Mucosa of descending colon (tissue), 3 donors: ENCODE measurements at places on chromosomes 11 and 22. TPM values are rescaled to one million over a fixed set of nuclear protein-coding genes. Genes with fewer than 3 reads are reported as not detected.

- DNase-seq, result no peak
Measured at GRCh38 chr11:28524098-28524497, 415.9 kb downstream of the METTL15 start.

DNA sequence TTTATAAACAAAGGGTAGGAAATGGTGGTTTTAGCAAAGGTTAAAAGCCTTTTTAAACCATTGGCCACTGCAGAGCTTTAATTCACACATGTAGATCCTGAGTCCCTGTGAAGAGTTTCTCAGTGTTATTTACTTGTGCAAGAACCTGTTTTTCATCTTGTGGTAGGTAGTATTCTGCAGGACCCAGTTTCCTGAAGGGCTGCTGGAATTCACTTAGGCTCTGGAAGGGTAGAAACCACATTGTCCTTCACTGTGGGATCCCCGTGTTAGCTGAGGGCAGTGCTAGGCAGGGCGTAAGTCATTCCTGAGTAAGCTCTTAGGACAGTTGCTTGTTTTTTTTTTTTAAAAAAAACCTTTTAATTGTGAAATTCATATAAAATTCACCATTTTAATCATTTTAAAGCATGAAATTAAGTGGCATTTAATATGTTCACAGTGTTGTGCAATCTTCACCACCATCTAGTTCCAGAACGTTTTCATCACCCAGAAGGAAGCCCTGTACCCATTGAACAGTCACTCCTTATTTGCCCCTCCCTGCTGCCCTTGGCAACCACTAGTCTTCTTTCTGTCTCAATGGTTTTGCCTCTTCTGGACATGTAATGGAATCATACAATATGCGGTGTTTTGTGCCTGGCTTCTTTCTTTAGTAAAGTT, 77.7 kb downstream of the C22orf31 start:
- no peak for DNase-seq

The TMEM191C gene
- 2.9 TPM for total RNA-seq

DNA sequence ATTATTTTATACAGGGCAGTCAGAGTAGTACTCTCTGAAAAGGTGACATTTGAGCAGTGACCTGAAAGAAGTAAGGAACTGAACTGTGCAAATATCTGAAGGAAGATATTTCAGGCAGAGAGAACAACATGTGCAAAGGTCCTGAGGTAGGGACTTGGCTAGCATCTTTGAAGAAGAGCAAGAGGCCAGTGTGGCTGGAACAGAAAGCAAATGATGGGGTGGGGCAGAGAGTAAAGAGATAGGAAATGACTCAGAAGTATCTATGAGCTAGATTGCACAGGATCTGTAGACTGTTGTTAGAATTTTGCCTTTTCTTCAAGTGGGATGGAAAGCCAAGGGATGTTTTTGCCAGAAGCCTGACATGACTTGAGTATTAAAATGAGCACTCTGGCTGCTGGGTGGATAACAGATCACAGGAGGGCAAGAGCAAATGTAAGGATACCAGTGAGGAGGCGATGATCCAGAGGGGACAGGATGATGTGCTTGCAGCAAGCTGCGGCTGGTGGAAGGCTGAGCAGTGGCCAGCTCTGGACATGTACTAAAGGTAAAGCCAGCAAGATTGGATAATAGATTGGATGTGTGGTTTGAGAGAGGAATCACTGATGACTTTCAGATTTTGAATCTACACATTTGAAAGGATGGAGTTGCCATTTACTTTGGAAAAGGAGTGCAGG, 33.2 kb upstream of the TTC12 start:
- no peak for DNase-seq

DNA sequence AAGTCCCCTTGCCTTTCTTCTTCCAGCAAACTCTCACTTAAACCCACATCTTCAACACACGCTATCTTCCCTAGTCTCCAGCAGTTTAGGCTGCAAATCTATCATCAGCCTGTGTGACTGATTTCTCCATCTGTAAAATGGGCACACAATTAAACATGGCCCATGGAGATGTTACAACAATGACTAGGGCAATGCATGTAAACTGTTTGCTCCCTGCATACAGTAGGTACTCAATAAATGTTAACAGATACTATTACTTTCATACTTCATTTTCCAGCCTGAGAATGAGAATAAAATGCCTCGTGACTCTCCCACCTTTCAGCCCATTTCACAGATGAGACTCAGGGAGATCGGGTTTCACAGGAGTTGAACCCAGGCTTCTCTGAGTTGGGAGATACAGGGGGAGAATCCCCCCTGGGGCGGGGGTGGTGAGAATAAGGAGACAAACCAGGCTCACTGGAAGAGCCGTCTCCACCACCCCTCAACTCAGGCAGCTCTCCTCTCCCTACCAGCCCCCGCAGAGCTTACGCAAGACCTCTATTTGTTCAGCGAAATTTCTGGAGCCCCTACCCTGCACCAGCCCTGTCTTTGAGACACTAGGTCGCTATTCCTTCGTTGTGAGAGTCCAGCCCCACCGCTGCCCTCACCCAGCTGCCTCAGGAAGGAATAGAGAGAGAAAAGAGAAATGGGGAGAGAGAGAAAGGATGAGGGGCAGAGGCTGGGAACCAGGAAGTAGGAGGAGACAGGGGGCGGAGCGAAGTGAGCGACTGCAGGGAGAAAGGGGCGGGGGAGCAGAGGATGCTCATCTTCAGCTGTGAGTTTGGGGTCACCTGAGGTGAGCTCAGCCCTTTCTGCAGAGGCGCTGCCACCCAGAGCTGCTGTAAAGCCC, 42.1 kb upstream of the KLHL35 start:
- peak; percentile 63 for DNase-seq

The SLC1A2 gene
- total RNA-seq, result 0.12 TPM

GRCh38 chr22:23225337-23225723, 45.0 kb downstream of the BCR start:
- peak; percentile 42 for DNase-seq

The MPPED2 gene
- 1.6 TPM for total RNA-seq

DNA sequence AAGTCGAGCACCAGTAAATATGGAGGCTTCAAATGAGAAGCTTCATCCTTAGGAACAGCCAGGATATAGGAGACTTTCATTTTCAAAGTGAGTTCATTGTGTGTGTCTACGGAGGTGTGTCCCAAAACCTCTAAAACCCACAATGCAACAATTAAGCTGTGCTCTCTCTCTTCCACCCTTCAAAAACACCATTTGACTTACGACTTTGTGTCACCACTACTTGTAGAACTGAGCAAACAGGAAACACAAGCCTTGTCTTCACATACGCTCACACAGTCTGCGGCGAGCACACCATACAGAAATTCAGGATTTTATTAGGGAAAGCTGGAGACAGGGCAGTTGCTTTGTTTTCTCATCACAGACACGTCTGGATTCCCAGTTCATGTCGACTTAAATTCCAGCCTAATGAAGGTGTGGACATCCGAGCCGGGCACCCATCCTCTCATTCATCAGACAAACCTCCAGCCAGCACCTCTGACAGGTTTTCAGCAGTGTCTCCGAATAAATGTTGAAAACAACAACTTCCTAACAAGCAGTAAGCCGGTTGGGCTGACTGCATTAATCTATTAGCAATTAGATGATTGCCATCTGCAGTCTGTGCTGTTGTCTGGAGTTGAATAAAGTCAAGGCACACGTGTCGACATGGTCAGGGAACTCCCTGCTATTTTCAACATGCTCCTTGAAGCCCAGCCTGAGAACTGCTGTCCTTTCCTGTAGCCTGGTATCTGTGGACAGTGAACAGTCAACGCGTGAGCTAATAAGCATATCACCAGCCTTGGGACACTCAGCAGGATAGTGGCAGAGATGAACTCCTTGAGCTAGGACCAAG, 1411.1 kb downstream of the BRD1 start:
- DNase-seq, result no peak

DNA sequence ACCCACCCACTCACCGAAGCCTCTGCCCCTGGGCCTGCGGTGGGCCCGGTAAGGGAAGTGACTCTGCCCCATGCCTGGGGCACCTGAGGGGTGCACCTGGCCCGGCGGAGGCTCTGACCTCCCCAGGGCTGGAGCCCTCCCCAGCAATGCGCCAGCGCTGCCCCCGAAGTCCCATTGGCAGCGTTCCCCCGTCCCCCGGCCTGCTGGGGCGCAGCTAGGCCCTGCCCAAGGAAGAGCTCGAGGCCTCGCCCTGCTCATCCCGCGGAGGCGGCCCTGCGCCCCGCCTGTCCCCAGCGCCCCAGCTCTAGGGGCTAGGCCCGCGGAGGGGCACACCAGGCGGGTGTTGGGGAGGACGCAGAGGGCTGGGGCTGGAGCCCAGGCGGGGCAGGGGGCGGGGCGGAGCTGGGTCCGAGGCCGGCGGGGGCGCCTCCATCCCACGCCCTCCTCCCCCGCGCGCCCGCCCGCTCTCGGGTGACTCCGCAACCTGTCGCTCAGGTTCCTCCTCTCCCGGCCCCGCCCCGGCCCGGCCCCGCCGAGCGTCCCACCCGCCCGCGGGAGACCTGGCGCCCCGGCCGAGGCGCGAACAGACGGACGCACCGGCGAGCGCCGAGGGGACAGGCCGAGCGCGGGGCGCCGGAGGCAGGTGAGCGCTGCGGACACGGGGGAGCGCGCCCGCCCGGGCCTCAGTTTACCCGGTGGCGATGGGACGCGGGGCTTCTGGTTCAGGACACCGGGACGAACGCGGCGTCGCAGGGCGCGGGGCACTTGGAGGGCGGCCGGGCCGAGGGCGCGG, at the start of gene EPS8L2:
Gene EPS8L2, plus strand, starts transcription at position 586 of the 793 bp plus-strand sequence. CDS start 3,177 bp downstream, outside the sequence.
- peak; percentile 89 for DNase-seq

- DNase-seq, result no peak
Measured at GRCh38 chr11:30333405-30333804, 10.5 kb downstream of the ARL14EP start.

DNA sequence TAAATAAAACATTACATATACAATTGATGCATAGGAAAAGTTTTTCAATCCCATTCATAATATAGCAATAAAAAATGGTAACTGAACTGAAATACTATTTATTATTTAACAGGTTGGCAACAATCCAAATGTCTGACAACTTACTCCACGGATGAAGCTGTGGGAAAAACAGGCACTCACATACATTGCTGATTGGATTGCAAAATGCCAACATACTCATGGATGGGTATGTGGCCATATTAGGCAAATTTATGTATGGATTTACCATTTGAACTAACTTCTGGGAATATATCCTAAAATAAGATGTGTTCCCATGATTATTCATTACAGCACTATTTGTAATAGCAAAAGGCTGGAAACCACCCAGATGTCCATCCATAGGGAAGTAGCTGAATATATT, 3.2 kb upstream of the BIRC2 start:
- DNase-seq, result no peak

The SPI1 gene
- total RNA-seq, result 4.9 TPM

DNA sequence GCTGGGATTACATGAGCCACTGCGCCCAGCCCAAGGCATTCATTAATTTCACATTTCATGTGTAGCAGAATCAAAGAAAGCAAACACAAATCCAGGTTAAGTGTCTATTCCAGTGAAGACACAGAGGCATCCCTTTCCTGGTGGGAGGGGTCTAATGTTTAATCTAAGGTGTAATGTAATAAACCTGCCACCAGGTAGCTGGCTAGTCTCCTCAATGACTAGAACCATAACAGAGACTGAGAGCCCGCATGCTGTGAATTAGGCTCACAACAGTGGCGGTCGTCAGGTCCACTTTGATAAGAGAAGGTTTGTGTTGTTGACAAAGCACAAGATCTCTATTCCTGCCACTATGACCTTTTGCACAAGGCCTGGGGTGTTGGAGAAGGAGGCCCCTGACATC, 64.2 kb upstream of the ADA2 start:
- no peak for DNase-seq

- no peak for DNase-seq
Measured at GRCh38 chr11:849104-849824, 6.6 kb downstream of the TSPAN4 start.

DNA sequence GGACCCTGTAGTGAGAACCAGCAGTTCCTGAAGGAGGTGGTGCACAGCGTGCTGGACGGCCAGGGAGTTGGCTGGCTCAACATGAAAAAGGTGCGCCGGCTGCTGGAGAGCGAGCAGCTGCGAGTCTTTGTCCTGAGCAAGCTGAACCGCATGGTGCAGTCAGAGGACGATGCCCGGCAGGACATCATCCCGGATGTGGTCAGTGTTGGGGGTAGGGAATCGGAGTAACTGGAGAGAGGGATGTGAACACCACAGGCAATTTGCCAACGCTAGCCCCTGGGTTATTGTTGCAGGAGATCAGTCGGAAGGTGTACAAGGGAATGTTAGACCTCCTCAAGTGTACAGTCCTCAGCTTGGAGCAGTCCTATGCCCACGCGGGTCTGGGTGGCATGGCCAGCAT, 19.9 kb downstream of the MADD start:
- DNase-seq, result no peak

DNA sequence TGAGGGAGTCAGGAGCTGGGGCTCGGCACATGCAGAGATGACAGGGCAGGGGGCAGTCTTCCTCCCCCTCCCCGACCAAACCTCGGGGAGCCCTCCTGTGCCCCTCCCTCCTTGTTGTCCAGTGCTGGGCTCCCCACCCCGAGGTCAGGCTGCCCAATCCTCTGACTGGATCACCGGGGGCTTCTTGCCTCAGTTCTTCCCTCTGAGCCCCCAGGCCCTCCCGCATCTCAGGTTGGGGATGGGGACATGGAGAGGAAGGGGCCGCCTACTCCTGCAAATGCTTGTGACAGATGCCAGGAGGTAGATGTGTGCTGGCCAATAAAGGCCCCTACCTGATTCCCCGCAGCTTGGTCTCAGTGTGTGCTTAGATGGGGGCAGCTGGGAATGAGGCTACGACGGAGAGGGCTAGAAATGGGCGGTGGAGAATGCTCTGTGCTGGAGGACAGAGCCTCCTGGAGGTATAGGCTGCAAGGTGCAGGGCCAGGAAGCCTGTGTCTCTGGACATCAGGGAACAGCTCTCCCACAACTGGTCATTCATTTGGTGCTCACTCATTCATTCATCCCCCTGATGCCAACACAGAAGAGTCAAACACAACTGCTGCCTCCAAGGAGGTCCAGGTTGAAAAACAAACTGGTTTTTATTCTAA, 8.4 kb downstream of the RHBDD3 start:
- DNase-seq, result no peak
